Psoas muscle (tissue), 8 donors: ENCODE measurements at places on chromosomes 16 and 17.
A peak's percentile ranks its signal among the peaks of the same experiment; 100 is the strongest.

DNA sequence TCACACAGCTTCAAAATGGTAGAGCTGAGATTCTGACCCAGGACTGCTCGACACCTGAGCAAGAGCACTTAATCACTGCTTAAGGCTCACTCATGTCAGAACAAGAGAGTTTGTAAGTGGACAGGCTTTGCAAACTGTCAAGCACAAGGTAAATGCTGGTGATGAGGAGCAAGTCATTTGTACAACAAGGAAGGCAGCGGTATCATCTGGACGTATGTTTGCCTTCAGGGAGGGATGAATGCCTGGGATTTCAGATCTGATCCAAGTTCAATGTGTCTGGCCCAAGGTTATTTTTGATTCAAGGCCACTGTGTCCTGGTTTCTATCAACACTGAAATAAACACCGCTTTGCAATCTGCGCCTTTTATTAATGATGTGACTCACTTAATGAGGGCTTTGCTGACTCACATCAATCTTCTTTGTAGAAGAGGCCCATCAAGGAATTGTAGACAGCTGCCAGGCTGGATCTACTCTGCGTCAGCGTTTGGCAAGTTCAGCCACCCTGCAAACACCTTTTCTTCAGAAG, 174.4 kb upstream of the HS3ST3A1 start:
- no peak for DNase-seq

GRCh38 chr17:41555105-41555887, 16.6 kb downstream of the KRT9 start:
- no peak for DNase-seq

DNA sequence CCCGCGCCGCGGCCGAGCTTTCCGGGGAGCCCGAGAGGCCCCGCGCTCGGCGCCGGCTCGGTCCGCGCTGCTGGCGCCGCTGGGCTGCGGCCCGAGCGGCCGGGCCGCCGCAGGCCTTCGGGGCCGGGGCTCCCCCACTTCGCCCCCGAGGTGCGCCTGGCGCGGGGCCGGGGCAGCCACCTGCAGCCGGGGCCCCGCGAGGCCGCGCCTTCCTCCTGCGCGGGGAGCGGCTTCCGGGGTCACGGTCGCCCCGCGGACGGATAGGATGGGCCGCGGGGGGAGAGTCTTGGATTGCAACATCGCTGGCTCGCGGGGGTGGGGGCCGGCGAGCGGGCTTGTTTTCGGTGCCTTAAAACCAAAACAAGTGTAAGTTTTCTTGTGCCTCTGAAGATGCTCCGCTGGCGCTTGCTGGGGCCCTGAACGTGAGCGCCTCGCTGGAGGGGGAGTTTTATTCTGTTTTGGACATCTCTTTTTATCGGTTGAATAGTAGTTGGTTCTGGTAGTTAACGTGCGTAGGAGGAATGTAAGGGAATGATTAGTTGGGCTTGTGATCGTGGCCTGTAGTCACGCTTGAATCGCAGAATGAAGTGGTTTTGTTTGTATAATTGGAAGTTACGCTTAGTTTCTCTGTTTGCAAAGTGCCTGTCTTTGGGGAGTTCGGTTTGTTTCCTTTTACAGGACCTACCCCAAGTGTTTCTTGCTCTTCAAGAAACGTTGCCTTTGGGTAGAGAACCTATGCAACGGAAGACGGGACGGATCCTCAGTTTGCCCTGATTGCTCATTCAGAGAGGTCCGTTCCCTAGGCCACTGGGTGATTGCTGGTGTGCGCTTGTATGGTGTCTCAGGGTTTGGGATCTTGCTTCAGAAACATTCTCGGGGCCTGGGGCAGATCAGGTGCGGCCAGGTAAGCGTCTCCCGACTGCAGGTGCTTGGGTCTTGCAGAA, 724 bp downstream of the UBE2I start:
- DNase-seq: peak; percentile 82

- no peak for DNase-seq
Observed at GRCh38 chr16:13902052-13902451, 17.9 kb upstream of the ERCC4 start.

- no peak for DNase-seq
Observed at GRCh38 chr16:57906382-57907316, 64.3 kb downstream of the CNGB1 start.
